ENCODE measurements at places on chromosomes 13 and 19.

GRCh38 chr19:3136684-3137055 lies 837 bp downstream of the GNA15 start:
- DNase-seq = no peak

GRCh38 chr19:1672769-1673644 lies 20.6 kb upstream of the TCF3 start:
- no peak for DNase-seq

DNA sequence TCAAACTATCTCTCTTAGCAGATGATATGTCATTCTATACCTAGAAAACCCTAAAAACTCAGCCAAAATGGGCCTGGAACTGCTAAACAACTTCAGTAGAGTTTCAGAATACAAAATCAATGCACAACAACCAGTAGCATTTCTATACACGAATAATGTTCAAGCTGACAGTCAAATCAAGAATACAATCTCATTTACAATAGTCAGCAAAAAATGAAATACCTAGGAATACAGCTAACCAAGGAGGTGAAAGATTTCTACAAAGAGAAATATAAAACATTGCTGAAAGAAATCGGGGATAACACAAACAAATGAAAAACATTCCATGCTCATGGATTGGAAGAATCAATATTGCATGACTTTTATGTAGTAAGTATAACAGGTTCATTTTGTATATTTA lies 804.8 kb downstream of the SLITRK1 start:
- no peak for DNase-seq

GRCh38 chr13:40617801-40618356 lies 48.6 kb downstream of the FOXO1 start:
- DNase-seq = no peak

- no peak for DNase-seq
These were observed 7.4 kb downstream of the ZNF575 start for GRCh38 chr19:43540381-43540780.

DNA sequence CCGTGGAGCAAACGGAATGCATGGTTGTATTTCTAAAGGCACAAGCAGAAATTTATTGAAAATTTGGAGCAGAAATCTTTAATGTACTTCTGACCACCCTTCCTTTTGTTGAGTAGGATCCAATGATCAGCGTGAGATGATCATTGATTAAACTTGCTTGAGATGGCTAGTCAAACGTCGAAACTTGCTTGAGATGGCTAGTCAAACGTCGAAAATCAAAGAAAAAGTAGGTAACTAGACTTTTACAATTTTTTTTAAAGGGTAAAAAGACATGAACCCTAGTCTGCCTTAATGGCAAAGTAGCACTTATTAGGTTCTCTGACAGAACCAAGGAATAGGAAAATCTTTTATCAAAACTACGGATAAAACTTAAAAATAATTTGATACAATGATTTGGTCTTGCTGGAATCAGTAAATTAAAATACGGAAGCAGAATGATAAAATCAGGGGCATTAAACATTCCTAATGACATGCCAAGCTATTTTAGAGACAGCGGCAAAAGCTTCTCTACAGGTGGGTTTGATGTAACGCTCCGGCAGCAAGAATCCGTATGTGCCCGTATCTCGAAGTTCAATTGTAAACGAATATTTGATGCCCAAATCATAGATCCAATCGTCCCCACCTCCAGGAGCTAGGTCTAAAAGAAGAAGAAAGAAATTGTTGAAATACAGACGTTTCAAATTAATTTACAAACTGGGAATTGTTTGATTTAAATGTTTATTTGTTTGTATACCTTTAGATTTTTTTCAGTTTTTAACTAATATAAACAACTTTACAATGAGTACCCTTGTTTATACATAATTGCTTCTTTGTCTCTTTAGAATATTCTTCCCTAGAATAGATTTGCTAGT lies 841 bp upstream of the ZC3H13 start:
- no peak for DNase-seq

GRCh38 chr13:76764916-76765315 lies 121.3 kb downstream of the KCTD12 start:
- no peak for DNase-seq

DNA sequence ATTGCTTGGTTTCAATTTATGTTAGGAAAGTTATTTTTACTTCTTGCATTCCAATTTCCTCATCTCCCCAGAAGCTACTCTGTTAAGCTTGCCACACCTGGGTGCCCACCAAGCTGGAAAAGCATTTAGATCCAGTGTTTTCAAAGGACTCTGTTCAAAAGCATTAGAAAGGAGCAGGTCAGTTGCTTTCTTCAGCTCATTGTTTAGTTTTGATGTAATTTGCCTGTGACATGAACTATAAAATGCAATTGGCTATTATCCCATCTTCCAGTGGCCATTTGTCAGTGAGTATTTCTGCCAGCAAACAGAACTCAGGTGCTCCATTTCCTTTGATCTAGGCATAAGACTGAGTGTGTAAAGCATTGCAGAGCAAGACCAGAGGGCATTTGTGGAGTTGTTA lies 46.7 kb upstream of the RNF113B start:
- DNase-seq = no peak

GRCh38 chr13:93991569-93991968 lies 487.9 kb downstream of the DCT start:
- no peak for DNase-seq

All from stimulated activated CD4-positive, alpha-beta T cell treated with anti-CD3 and anti-CD28 coated beads, Interleukin-4, amount 100 ng/mL, for 1 hour (primary cell).